NCI-H1930 (cell line): ENCODE measurements at places on chromosomes 1 and 21.

DNA sequence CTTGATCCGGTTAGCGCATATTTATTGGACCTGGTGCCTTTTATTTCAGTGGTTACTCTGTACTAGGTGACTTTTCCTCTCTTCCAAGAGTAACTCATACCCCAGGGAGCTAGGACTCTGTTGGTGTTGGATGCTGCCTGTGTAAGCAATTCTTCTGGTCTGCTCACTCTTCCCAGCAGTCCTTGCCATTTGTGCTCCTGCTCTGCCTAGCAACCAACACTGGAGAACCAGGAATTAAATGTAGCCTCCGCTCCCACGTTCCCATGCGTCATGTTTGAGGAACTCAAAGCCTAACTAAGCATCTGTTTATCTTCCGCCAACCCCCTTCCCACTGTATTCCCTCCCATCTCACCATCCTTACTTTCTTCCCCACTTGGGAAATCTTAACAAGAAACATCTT lies 65.7 kb upstream of the RAVER2 start:
- no peak for DNase-seq

DNA sequence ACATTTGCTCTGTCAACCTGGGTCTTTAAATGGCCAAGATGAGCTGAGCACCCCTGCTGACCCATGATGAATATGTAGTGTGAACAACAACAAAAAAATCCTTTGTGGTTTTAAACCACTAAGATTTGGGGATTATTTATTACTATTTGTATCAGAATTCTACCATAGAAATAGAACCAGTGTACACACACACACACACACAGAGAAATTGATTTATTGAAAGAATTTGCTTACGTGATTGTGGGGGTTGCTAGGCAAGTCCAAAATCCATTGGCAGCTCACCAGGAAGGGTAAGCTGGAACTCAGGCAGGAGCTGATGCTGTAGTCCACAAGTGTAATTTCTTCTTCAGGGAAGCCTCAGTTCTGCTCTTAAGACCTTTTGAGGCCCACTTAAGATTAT lies 82.5 kb upstream of the MAP1LC3C start:
- DNase-seq: no peak

DNA sequence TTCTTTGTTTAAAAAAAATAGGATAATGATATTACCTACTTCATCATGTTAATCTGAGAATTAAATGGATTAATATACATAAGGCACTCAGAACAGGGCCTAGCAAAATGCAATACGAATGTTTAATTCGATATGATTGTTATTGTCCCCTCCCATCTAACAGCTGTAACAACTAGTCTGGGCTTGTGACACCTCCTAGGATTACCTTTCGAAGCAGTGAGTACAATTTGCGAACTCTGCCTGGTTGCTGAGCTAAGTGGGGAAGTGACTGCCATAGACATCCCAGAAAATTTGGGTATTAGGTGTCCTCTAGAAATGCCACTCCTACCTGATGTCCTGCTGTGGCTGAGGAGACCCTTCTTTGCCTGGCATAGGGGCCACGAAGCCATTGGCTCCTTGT lies 3.0 kb downstream of the RASSF5 start:
- DNase-seq: no peak

DNA sequence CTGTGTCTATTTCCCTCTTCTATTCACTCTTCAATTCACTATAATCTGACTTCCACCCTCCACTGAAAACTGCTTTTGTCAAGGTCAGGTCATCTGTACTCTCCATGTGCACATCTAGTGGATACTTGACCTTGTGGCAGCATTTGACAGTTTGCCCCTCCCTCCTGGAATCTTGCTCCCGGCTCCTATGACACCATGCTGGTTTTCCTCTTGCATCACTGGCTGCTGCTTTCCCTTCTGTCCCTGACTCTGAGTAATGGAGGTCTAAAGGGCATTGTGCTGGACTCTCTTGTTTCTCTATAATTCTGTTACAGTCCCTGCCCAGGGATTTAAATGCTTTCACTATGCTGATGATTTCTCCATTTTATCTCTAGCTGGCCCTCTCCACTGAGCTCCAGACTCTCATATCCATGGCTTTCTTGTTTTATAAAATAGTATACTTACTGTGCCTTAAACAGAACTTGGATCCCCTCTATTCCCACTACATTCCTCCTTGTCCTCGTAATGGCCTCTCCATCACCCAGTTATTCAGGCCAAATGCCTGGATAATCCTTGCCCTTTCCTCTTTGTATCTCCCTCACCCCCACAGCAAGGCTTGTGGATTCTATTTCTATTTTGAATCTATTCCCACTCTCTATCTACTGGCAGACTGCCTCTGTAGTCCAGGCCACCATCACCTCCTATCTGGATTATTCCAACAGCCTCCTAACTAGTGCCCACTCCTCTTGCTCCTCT lies 36.8 kb upstream of the PODN start:
- no peak for DNase-seq

- DNase-seq: no peak
Observed at GRCh38 chr1:63780565-63780964, 6.7 kb downstream of the ROR1 start.

DNA sequence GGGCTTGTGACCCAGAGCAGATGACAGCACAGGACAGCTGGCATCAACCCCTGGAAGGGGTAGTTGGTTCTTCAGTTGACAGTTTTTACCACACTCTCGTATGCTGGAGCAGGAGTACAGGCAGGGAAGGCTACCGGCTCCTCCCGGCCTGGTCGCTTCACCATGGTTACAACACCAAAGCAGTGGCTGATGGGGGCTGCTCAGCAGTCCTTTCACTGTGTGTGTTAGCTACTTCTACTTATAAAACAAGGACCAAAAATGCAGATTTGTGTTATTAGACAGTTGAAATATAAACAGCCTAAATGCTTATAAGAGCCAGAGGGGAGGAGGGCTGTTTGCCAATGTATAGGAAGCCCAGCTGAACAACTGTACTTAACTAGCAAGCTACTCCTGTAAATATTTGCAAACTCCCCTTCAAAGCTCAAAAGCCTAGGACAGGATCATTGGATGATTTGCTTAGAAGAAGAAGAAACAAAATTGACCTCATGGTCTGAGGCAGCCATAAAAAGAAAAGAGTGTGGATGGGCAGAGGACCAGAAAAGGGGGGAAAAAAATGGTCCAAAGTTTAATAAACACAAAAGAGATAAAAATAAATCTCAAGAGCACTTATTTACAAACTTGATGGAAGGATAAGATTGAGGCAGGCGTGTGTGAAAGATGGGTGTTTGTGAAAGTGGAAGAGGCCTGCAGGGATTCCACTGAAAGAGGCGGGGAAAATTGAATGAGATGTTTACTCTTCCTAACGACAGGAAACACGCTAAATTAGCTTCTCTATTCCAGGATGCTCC lies 57.1 kb downstream of the TGFB2 start:
- DNase-seq: no peak

GRCh38 chr1:107439567-107439966 lies 298.7 kb downstream of the NTNG1 start:
- no peak for DNase-seq

- no peak for DNase-seq
Observed at GRCh38 chr1:63033211-63033610, 249.3 kb downstream of the ATG4C start.

GRCh38 chr1:213982672-213983492 lies 4.9 kb upstream of the PROX1 start:
- peak; percentile 56 for DNase-seq

DNA sequence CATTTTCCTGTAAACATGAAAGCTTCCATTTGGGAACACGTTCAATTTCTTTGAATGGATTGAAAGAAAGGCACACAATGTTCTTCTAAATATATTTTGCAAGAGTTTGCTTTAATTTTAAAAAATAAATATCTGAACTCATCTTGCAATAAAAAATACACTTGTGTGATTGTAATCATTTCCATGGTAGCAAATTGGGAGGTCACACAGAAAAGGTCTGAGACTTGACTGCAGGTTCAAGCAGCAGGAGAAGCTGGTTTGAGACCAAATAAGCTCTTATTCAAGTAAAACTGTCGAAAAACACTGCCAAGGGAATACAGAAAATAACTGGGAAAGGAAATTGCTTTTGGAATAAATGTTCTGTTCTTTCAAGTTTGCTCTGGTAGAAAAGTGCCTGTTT lies 498.9 kb downstream of the ADGRL2 start:
- no peak for DNase-seq

- DNase-seq: no peak
Observed at GRCh38 chr1:36321119-36321951, 2.1 kb downstream of the EVA1B start.

DNA sequence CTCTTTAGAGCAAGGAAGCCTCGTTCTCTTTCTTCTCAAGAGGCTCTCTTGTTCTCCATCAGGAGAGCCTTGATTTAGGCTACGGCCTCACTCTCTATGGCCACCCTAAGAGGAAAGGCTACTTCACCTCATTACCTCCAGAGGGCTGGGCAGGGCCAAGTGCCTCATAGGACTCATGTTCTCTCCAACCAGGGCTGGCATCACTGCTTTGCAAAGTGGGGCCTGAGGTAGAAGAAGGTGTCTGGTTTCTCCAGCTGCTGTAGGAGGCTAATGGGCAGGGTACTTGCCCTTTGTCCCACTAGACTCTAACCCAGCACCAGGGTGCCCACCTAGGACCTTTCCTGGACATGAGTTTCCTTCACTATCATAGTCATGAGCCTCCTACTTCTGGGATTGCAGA lies 2.1 kb upstream of the ATXN7L2 start:
- DNase-seq: no peak

- DNase-seq: no peak
Observed at GRCh38 chr1:55504306-55504731, 289.2 kb upstream of the USP24 start.

DNA sequence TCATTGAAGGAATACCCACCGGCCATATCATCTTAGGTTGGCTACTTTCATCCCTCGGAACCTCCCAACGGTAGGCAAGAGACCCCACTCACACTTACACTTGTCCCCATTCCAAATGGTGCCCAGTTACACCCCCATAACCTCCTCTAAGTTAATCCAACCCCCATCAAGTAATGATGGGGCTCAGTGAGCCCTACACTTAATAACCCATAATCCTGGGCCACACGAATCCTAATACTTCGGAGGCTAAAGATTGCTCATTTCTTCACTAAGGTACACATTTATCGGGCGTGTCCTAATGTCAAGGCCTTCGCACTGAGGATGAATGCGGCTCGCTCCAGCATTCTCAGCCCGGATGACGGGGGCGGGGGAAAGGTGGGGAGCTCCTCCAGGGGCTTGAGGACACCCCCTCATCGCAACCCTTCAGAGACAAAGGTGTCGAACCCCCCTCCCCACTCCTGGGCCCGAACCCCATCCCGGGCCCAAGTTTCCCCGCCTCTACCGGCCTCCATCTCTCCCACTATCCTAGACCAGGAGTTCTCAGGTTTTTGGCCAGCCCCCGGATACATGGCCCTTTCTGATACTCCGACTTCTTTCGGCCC lies 435 bp downstream of the ILF2 start:
- no peak for DNase-seq

- no peak for DNase-seq
Observed at GRCh38 chr21:34696121-34696520, 27.3 kb downstream of the CLIC6 start.
